ENCODE measurements at places on chromosomes 4 and X.

DNA sequence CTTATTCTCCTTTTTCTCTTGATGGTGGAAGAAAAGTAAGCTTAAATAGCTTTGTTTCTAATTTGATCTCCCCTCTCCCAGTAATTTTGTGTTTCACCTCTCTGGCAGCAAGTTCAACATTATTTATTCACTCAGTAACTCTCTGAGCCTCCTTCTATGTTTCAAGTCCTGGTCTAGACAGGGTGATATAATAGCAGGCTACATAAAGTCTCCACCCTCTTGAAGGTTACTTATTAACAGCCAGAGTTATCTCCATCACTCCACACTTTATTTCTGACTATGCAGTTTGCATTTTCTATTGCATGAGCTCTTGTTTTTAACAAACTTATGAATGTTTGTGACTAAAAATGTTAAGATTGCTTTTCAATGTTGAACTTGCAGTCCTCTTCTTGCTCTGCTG, 17.8 kb upstream of the ANOS1 start:
- no peak for DNase-seq

- DNase-seq: peak; percentile 72
These were observed 109.3 kb upstream of the DGKK start for GRCh38 chrX:50579955-50580354.

- no peak for DNase-seq
These were observed 138.9 kb upstream of the INPP4B start for GRCh38 chr4:142984871-142985585.

- no peak for DNase-seq
These were observed 175.6 kb upstream of the NRK start for GRCh38 chrX:105646592-105647372.

GRCh38 chr4:99462875-99463464, 27.8 kb upstream of the ADH7 start:
- DNase-seq: peak; percentile 63

GRCh38 chr4:179530958-179531357, 2088.7 kb upstream of the AGA start:
- no peak for DNase-seq

- DNase-seq: no peak
These were observed 60.9 kb upstream of the SCRG1 start for GRCh38 chr4:173459857-173460256.

DNA sequence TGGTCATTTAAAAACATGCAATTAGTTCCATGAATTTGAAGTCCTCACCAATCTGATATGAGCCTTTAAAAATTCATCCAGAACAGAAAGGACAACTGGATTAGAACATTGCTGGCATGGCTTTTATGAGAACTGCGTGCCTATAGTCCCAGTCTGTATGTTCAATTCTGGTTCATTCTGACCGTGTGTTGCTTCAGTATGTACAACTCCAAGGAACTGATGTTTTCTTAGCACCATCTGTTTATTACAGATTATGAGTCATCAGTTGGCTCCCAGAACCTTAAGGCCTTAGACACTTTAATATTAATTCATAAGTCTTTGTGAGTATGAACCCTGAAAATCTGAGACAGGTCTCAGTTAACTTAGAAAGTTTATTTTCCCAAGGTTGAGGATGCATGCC, 115.0 kb downstream of the CEP44 start:
- DNase-seq: no peak

DNA sequence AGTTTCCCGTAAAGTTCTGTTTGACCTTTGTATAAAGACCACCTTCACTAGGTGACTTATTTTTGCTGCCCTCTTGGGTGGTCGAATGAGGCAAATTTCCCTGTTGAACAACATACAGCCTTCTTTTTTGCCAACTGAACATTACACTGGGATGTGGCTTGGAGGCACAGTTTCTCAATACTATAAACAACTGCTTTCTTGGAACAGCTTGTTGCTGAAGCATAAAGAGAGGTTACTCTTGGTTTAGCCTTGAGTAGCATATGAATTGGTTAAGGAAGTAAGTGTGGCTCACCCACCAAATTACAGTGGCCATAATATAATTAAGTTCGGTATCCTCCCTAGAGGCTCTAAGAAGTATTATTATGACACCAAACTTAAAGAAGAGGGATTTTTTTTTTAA, 40.0 kb downstream of the HHIP start:
- no peak for DNase-seq

GRCh38 chr4:107115185-107115847, 79.2 kb upstream of the DKK2 start:
- DNase-seq: no peak

- no peak for DNase-seq
These were observed 866 bp upstream of the EMD start for GRCh38 chrX:154378059-154378798.

- no peak for DNase-seq
These were observed 86.2 kb upstream of the CAMK2D start for GRCh38 chr4:113847710-113848109.

- DNase-seq: no peak
These were observed 389.6 kb upstream of the IGFBP7 start for GRCh38 chr4:57499786-57500185.

GRCh38 chr4:29756966-29757365, 963.2 kb upstream of the PCDH7 start:
- no peak for DNase-seq

GRCh38 chr4:117417856-117418255, 332.5 kb upstream of the TRAM1L1 start:
- no peak for DNase-seq

DNA sequence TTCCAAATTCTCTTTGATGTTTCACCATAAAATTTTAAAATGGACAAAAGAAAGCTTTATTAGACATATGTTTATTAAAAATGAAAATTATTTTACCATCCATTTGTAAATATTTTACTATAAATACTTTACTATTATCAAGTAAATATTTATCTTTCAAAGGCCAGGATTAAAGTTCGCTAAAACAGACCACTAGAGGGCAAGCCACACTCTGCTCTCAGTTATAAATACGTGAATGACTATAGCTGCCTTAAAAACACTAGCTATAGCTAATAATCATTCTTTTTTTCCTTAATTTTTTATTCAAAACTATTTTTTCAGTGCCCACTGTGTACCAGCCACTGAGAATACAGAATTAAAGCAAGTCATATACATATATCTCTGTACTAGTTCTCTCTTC, 38.6 kb downstream of the UNC5C start:
- no peak for DNase-seq

- no peak for DNase-seq
These were observed 125.7 kb downstream of the CRLF2 start for GRCh38 chrX:1086444-1087409.

DNA sequence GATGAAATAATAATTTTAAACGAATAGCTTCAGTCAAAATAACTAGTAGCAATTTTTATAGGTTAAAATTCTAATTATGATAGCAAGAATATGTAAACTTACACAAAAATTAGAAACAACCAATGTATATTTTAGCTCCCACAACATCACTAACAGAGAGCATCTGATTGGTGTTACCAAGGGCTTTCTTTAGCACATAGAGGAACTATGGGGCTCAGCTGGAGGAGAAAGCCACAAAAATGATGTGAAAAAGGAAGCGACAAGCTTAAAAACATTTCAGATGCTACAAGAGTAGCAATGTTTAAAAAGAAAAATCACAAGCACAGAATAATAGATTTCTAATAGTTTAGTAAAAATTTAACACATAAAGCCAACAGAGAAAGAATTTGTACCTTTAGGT, 56.3 kb downstream of the ATP8A1 start:
- DNase-seq: no peak

DNA sequence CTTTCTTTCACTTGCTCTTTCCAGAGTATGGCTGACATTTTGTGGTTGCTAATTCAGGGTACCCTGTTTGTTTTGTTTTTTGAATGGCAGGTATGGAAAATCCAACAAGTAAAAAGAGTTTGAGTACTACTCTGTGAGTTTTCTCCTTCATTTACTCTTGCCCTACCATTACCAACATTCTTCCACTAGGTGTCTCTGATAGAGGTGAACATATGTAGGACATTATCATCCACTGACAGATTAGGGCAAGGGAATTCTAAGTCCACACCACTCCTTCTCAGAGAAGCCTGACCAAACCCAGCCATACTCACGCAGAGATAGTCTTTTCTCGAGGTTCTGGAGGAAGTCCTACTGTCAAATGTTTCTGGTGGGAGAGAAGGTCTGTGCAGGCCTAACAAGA, 36.7 kb upstream of the HDAC8 start:
- DNase-seq: no peak

DNA sequence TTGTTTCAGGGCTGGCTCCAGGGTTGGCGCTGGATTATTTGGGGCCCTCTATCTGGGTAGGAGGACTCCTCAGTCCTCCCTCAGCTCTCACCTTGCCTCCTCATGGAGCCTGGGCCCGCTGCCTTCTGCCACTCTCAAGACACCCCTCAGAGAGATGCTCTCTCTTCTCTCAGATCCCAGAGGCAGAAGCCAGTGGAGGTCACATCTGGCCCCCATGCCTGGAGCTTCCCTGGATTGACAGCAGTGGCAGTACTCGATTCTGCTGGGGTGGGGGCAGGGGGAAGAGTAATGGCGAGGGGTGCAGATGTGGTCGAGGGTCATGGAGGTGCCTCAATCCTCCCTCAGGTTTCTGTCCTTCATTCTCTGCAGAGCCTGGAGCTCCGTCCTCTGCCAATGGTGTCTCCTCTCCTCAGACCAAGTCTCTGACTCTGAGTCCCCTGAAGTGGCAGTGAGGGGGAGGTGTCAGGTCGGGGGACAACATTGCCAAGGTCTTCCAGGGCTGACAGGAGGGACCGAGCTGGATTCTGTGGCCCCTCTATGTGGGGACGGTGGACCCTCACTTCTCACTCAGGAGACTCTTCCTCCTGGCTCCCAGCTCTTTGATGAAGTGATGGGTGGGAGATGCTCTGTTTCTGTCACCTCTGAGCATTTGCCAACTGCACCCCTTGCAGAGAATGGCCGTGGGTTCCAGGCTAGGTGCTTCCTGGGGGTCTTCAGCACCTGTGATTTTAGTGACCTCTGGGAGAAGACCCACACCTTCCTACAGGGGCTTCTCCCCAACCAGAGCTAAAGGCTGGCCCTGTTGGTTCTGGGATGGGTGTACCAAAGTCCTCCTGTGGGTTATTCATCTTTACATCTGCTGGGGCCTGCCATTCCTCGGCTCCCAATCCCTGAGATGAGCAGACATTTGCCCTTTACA, 10.9 kb upstream of the HSFX1 start:
- DNase-seq: no peak

DNA sequence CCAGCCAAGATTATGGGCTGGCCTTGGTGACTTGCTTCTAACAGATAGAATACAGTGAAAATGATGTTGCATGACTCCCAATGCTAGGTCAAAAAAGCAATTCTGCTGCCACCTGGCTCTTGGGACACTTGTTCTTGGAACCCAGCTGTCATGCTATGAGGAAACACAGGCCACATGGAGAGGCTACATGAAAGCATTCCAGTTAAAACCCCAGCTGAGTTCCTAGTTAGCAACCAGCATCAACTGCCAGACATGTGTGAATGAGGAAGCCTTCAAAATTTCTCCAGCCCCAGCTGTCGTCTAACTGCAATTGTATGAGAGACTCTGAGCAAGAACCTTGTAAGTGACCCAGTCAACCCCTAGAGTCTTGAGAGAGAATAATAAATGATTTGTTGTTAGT, 105.2 kb upstream of the FGF16 start:
- no peak for DNase-seq

- no peak for DNase-seq
These were observed 143.0 kb downstream of the MAGEB17 start for GRCh38 chrX:16310326-16310725.

GRCh38 chr4:95095348-95095974, 337.7 kb downstream of the BMPR1B start:
- DNase-seq: peak; percentile 30

DNA sequence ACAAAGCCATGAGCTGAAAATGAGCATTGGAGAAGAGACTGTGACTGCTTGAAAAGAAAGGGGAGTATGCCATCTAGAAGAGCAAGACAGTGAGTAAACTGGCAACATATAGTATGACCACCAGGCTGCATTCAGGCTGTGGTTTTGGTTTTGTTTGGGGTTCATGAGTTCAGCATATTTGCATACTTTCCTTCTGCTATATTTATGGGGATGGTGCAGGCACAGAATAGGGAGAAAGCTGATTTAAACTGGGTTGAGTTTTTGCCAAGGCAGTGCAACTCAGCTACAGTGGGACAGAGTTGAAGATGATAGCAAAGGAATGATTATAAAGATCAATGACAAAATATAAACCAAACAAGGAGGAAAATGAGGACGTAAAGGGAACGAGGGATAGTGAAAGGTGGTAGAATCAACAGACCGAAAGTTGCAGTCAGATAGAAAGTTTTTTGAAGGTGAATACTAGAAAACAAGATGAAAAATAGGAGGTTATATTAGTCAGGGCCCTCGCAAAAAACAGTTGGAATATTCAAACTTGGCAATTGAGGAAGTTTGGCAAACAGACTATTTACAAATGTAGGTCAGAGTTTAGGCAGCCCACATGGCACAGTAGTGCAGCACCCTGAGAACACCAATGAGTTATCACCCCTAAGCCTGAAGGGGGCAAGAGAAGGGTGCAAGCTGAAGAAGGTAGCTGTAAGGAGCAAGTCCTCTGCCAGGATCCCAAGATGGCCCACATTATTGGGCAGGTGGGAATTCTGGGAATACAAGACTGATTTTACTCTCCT, 114.8 kb upstream of the MAP9 start:
- peak; percentile 51 for DNase-seq

DNA sequence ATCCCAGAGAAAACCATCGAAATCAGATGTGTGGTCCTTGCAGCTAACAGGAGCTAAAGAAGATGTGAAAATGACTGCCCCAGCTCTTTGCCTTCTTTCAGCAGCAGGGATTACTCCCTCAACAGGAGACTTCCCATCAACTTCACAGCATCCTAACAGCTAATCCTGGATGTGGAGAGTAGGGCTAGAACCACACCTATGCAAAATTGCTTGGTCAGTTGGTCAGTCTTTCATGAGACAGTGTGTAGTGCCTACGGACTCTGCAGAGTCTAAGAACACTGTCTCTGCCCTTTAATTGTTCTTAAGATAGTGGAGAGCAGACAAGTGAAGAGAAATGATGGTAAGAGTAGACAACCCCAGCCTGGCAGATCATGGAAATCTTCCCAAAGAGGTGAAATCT, 133.5 kb downstream of the COL4A6 start:
- no peak for DNase-seq

DNA sequence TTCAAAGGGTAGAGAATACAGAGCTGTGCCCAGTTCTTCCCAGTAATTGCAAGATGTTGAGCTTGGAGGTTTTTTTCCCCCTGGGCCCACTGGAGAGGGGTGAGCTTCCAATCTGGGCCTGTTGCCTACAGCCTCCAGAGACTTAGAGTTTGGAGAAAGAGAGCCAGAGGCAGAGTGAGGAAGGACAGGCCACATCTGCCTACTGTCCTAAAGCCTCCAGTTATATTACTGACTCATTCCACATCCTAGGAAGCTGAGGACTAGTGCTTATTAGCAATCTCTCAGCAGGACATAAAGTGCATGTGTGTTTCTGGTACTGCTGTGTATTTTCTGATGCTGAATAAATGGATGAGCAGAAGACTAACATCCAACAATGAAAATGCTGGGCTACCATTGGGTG, 181.0 kb upstream of the MAMLD1 start:
- DNase-seq: no peak

DNA sequence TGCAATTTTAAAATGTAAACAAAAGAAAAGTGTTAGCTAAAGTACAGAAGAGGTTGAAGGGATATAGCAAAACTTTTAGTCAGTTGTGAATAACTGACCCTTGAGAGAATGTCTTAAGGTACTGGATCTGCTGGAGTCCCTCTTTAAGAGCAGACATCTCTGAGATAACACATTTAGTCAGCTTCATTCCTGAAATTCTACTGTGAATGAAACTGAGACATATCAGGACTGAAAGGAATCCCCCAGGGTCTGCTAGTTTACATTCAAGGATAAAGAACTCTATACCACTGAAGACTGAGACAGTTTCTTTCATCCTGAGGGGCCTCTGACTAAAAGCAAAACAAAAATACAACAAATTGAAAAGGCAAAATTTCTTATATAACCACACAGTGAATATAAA, 54.4 kb downstream of the PGRMC1 start:
- DNase-seq: no peak
